ENCODE measurements at places on chromosomes 3 and 15.

- DNase-seq = no peak
These were observed 587 bp downstream of the NPHP3 start for GRCh38 chr3:132721479-132722164.

- no peak for DNase-seq
These were observed 340.4 kb upstream of the KCNMB2 start for GRCh38 chr3:178195824-178196223.

DNA sequence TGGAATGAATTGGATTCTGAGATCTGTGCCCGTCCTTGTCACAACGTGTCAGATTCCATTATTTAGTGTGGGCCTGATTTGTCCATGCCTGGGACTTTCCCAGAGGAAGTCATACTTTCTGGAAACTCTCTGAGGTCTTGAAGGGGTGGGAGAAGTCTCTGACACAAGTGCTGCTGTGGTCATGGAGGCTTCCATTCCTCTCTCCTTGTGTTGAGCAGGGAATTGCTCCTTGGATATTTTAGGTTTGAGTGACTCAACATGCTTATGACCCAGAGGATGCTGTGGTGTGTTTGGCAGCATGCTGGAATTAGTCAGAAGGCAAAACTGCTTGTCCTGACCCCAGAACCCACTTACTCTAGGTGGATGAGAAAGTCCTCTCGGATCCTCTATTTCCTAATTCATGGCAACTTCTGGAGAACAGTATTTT lies 132.1 kb downstream of the LPP start:
- DNase-seq = no peak

- DNase-seq = no peak
These were observed 43.0 kb downstream of the ZBTB38 start for GRCh38 chr3:141411251-141411771.

- DNase-seq = no peak
These were observed 28.2 kb upstream of the CCDC50 start for GRCh38 chr3:191301017-191301416.

DNA sequence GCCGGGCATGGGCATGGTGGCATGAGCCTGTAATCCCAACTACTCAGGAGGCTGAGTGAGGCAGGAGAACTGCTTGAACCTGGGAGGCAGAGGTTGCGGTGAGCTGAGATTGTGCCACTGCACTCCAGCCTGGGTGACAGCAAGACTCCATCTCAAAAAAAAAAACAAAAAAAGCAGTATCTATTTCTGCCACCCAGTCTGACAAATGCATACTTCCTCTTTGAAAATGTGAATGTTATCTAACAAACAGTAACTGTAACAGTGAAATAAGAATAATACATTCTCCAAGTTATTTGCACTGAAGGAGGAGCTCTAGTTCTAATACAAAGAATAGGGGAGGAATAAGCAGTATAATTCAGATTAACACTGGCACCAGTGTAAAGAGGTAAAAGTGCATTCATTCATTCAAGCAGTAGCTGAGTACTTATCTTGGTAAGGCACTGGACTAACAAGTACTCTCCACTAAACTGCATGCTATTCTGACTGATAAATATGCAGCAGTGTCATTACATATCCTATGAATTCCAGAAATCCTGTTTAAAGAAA lies 12.9 kb downstream of the VPS13C start:
- DNase-seq = no peak

All from right renal cortex interstitium (tissue), 3 donors.